CD4-positive, alpha-beta T cell treated with Interleukin-15 for 4 hours (primary cell): ENCODE measurements at places on chromosomes 3 and 15.

GRCh38 chr3:87969620-87970019 is 89.2 kb downstream of the CGGBP1 start:
- no peak for DNase-seq

- DNase-seq, result no peak
Observed at GRCh38 chr15:52350423-52350822, 54.8 kb upstream of the MYO5C start.

GRCh38 chr3:115805520-115805919 is 182.2 kb downstream of the GAP43 start:
- DNase-seq, result no peak

- DNase-seq, result no peak
Observed at GRCh38 chr3:127670761-127671522, 1.8 kb upstream of the ABTB1 start.

GRCh38 chr15:87082581-87082980 is 1002.9 kb downstream of the AGBL1 start:
- DNase-seq, result no peak

- no peak for DNase-seq
Observed at GRCh38 chr15:72766780-72767179, 16.8 kb downstream of the ADPGK start.

DNA sequence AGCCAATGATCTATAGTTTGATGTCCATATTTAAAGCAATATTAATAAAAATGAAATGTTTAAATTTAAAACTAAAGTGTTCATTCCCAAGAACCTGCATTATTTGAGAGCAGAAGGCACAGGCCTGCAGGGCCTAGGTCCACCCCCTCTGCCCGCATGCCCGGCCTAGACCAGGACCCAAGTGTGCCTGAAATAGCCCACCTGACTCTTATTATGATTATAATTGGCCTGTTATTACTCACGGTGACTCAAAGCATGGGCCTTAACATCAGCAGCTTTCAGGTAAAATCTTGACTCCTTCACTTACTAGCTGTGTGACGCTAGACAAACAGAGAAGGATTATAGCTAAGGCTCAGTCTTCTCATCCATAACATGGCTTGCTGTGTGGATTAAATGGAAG is 128.8 kb downstream of the PLCL2 start:
- no peak for DNase-seq

DNA sequence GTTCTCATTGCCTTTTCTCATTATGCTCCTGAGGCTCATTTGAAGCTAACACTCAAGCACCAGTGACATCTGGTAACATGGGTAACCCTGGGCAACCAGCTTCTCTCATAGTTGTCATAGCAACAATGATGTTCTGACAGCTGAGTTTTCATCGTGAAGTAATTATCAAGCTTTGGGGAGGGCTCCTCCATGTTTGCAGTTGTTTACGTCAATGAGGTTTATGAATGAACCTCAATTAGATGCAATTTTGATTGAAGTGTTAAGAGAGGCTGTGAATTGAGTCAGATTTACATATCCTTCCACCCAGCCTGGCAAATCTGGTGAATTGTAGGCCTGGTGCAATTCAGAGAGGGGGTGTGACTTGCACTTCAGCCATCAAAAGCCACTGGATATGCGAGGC is 119.3 kb upstream of the CHD2 start:
- no peak for DNase-seq

DNA sequence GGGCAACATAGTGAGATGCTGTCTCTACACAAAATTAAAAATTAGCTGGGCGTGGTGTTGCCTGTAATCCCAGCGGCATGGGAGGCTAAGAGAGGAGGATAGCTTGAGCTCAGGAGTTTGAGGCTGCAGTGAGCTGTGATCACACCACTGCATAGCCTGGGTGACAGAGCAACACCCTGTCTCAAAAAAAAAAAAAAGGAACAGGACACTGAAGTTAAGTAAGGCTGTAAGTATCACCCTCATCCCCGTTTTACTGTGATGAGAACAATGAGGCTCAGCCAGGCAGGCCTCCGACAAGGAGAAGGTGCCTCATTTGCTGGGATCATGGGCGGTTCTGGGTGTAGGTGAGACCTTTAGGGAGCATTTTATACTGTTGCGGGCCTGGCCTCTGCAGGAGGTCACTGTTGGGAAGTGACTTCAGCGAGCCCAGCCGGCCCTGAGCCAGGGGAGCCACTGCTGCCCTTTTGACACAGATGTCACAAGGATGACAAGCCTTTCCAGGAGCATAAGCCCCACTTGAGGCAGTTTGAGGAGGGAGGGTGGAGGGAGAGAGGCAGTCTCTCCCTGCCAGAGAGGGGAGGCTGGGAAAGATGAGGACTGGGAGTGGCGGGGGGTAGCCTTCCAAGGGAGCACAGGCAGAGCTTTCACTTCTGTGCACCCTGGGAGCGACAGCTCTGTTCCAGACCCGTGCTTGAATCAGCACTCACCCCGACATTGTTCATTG is 30.8 kb downstream of the IRAK2 start:
- DNase-seq, result no peak

DNA sequence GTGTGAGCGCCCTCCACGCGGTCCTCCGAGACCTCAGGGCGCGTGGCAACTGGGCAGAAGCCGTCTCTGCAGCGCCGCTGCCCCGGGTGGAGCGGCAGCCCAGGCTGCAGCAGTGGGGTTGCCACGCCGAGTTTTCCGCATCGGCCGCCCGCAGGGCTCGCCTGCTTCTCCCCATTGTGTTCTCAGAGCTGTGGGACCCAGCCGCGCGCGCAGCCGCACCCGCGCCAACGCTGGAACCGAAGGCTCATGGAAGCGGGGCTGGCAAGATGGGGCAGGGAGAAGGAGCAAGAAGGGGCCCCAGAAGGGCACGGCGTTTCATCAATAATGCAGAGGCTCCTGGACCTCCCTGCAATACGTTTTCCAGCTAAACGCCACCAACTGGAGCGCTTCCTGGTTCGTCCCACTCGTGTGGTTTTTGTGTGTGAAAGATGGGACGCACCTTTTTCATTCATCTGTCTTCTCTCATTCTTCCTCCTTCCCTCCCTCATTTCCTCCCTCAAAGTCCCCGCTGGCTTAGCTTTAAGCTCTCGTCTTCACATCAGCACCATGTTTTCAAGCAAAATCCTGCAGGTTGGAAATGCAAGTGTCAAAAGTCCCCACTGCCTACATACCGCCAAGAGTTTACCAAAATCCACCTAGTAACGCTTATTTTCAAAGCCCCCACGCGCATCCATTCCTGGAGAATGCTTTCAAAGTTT is 1.2 kb downstream of the ROBO1 start:
- no peak for DNase-seq

DNA sequence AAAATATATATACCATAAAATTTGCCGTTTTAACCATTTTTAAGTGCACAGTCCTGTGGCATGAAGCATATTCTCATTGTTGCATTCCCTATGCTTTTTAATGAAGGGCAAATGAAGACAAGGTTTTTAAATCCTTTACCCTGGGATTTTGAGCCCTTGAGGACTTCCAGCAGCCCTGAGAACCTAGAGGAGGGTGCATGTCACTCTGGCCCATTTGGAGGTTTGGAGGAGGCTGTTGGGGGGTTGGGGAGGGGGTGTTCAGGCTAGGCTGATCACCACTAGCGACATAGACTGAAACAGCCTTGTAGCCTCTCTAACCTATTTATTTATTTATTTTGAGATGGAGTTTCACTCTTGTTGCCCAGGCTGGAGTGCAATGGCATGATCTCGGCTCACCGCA is 86.0 kb downstream of the SMAD6 start:
- no peak for DNase-seq

- DNase-seq, result no peak
Observed at GRCh38 chr15:72063186-72063585, 54.8 kb downstream of the MYO9A start.

DNA sequence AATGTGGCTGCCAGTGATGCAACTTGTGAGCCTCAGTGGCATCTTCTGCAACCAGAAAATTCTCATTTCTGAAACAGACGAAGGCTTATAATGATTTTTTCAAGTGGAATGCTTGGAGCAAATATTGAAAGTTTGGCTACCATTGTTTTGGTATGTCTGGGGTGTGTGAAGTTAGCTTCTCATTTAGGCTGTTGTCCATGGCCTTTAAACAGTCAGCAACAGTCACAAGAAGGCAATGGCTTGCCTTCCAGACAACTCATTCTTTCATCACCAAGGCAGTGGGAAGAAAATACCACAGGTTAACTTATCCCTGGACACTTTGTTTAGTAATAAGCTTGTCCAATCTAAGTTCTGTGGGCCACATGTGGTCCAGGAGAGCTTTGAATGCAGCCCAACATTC is 4.7 kb upstream of the BNC1 start:
- no peak for DNase-seq

DNA sequence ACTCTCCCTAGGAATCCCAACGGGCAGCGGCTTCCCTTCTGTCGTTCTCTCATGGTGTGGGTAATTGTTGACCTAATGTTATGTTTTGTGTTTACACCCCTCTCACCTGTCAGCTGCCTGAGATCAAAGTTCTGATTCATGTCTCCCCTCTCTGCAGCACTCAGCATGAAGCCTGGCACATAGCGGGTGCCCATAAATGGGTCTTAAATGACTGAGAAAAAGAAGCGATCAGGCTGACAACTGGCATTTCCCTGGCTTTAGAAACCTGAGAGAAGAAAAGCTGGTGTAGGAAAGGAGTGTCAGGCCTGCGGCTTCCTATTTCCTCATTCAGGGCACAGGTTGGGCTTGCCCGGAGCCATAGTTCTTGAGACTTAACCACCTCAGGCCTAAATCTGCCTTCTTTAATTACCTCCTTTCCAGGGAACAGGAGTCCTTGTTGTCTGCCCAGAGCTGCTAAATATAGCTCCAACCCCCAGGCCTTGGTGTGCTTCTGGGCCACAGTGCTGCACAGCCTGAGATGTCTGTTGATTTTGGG is 31.8 kb downstream of the LPP start:
- DNase-seq, result no peak

GRCh38 chr3:123734527-123734902 is 149.6 kb downstream of the MYLK start:
- no peak for DNase-seq

- no peak for DNase-seq
Observed at GRCh38 chr15:30924353-30924752, 20.6 kb downstream of the FAN1 start.

DNA sequence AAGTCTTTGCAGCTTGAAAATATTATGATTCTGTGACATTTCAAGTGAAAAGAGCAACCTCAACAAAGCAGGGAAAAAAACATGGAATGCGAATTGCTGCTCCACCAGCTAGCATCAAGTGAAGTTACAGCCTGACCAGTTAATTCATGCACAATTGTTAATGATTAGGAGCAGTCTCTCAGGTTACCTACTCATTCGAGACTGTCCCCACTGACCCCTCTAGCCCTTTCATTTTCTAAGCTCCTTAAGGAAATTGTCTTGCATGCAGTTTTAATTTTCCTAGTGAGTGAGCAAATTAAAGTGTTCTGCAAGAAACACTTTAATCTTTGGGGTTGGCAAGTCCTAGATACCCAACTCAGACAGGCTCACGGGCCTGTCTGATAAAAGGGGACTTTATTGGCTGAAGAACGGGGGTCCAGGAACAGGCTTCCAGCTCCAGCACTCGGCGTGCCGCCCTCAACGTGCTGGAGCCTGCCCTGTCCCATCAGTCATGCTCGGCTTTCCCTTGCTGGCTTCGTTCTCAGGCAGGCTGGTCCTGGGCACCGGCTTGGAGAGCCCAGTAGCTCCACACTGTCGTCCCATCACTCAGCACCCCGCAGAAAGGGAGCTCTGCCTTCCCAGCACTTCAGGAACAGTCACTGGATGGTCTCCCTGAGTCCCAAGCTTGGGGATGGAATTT is 18.3 kb downstream of the PODXL2 start:
- DNase-seq, result no peak

- DNase-seq, result no peak
Observed at GRCh38 chr3:178482981-178483380, 53.3 kb upstream of the KCNMB2 start.

GRCh38 chr15:88680241-88681001 is 41.6 kb downstream of the ISG20 start:
- DNase-seq, result no peak

- peak; percentile 56 for DNase-seq
Observed at GRCh38 chr15:76057332-76058000, 2.3 kb upstream of the TMEM266 start.

DNA sequence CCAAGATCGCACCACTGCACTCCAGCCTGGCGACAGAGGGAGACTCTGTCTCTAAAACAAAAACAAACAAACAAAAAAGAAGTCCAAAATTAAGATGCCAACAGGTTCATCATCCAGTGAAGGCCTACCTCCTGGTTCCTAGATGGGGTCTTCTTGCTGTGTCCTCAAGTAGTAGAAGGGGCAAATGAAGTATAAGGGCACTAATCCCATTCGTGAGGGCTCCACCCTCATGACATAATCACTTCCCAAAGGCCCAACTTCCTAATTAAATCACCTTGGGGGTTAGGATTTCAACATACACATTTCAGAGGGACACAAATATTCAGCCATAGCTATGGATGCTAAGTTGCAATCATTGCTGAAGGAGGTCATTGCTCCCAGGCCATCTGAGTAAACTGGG is 45.8 kb downstream of the PCNP start:
- DNase-seq, result no peak

DNA sequence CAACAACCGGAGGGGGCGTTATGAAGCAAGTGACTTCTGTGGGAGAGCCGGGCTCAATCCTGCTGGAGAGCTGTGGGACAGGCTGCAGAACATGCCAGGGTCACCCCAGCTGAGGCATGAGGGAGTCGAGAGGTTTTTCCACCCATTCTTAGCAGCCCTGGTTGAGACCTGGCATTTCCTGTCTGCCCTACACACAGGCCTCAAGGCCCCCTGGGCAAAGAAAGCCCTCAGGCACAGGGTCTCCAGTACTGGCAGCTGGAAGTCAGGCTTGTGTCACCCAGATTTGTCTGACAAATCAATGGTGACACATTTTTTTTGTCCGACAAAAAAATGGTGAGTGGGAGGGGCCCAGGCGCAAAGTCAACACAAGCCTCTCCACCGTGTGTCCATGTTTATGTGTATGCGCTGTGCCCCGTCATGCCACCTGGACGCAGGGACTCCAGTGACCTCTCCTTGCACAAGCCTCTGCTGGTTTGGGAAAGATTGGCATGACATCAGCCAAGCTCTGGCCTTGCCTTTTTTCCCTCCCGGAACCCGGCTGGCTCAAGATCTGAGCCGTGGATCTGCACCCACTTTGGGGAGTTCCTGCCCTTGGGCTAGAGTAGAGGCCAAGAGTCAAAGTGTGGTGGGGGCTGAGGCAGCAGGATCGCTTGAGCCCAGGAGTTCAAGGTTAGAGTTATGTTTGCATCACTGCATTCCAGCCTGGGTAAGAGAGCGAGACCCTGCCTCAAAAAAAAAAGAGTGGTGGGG is 20.8 kb upstream of the ALAS1 start:
- DNase-seq, result no peak

DNA sequence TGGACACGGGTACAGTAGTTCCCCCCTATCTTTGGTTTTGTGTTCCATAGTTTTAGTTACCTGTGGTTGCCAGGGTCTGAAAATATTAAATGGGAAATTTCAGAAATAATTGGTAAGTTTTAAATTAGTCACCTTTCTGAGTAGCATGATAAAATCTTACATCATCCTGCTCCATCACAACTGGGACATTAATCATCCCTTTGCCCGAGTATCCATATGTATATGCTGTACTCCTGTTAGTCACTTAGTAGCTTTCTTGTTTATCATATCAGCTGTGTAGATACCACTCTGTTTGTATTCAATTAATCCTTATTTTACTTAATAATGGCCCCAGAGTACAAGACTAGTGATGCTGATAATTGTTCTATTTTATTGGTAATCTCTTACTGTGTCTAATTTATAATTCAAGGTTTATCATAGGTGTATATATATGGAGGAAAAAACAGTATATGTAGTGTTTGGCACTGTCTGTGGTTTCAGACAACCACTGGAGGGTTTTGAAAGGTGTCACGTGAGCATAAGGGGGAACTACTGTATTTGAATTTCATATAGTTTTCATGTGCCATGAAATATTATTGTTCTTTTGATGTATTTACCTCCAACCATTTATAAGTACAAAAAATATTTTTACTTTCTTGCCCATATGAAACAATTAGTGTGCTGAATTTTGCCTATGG is 41.4 kb downstream of the CTDSPL2 start:
- peak; percentile 45 for DNase-seq
